Naive thymus-derived CD8-positive, alpha-beta T cell (primary cell): ENCODE measurements at places on chromosomes 3 and 15. TPM values are rescaled to one million over a fixed set of nuclear protein-coding genes. Genes with fewer than 3 reads are reported as not detected.

- no peak for DNase-seq
These were observed 1.3 kb downstream of the PLCH1 start for GRCh38 chr3:155743606-155744005.

DNA sequence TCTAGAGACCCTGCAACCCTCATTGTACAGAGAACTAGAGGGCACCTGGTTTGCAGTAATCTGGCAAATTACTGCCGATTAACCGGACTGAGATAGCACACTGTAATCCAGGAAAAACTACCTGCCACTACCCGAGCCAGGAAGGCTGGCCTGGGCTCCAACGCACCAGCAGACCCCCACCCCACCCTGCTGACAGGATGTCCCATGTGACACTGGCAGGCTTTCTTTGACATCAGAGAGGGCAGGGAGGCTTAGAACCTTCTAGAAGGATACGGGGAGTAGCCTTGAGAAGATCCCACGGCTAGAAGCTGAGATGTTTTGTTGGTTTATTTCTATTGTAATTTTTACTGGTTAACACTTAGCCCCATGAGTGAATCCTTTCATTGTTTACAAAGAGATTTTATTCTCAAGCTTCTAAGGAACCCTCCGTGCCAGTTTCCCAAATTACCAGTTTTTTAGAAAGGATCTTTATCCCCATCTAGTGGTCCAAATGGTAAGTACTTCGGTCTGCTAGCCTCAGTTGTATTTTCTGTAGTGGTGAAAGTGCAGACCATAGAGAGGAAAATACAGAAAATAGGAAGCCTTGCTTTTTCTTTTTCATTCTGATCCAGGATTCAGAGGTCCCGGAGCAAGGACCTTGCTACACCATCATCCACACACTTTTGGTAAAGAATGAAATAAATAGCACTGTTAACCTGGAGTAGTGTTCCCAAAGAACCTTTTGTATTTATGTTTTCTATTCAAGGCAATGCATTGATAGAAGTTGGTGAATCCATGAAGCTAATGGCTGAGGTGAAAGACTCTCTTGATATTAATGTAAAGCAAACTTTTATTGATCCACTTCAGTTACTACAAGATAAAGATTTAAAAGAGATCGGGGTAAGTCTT, 81.9 kb upstream of the ADAMTSL3 start:
- no peak for DNase-seq

DNA sequence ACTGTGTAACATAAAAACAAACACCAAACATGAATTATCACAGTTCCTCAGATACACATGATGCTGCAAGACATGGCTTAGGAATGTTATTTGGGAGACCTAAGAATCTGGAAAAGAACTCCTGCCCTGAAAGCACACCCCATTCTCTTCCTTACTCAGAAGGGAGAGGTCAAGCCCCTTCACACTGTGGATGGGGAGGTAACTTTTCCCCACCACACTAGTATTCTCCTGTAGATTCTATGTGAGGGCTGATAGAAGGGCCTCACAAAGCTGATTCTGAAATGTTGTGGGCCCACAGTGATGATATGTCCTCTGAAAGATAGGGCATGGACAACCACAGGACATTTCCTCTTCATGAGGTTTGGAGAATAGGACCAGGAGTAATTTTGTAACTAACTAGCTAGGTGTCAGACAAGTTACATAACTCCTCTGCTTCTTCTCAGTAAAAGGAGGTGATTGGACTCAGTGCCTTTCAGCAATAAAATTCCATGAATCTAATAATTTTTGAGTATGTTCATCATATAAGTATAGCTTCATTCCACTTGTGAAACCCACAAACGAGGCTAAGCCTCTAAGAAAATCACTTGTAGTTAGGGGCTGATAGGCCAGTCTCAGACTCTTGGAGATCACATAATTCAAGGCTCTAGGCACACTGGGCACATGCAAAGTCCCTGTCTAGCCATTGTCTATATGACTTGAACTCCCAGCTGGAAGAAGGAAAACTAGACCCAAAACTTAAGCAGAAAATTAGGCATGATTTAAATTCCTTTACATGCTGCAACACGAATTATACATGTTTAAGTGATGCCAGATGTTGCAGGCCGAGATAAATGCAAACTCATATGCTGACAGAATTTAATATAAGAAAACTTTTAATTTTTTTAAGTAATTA, 7.5 kb downstream of the PTX3 start:
- DNase-seq: no peak

GRCh38 chr3:164641071-164641470, 437.2 kb downstream of the SI start:
- no peak for DNase-seq

DNA sequence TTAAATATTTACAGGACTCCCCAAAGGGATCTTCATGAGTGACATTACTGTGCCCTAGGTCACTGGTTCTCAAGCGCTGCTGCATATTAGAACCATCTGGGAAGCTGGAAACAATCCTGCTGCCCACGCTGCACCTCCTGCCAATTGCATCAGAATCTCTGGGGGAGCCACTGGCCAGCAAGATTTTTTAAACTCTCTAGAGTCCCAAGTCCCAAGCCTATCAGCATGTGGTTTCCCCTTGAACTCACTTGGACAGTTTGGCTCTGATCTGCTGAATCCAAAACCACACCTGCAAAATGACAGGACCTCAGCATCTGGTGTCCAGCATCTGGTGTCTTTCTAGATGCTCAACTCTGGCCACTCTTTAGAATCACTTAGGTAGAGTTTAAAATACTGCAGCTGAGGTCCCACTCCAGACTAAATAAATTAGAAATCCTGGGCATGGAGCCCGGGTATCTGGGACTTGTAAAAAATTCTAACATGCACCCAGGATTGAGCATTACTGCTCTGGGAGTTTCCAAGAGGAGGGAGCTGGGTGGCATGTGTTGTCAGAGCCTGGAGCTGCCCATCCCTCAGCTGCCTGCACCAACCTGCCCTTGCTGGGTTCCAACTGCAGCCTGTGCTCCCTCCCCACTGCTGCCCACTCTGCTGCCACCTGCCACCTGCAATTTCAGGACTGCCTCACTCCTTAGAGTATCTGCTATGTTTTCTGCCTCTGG, 311.3 kb downstream of the SLC9A9 start:
- DNase-seq: no peak

- DNase-seq: no peak
These were observed 19.9 kb downstream of the RBP2 start for GRCh38 chr3:139456386-139456785.

GRCh38 chr3:177810162-177810623, 612.9 kb upstream of the TBL1XR1 start:
- DNase-seq: no peak

- no peak for DNase-seq
These were observed 68.3 kb downstream of the BOC start for GRCh38 chr3:113279686-113280085.

- DNase-seq: peak; percentile 1
These were observed 195.1 kb downstream of the UBE3A start for GRCh38 chr15:25243800-25244097.

DNA sequence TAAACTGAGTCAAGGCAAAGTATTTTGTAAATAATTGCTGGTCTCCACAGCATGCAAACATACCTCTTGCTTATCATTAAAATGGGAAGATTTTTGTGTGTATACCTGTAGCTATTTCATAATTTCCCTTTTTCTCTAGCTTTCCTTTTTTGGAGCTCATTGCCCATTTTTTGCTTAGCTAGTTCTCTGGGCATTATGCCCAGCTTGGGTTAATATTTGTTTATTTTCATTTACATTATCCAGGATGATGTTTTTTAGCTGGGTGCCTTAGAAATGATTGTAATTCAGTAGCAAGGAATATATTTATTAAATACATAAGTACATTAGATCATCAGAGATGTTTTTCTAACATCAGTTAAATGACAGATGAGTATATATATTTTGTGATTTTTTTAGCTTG, 1271.7 kb upstream of the GBE1 start:
- DNase-seq: no peak

DNA sequence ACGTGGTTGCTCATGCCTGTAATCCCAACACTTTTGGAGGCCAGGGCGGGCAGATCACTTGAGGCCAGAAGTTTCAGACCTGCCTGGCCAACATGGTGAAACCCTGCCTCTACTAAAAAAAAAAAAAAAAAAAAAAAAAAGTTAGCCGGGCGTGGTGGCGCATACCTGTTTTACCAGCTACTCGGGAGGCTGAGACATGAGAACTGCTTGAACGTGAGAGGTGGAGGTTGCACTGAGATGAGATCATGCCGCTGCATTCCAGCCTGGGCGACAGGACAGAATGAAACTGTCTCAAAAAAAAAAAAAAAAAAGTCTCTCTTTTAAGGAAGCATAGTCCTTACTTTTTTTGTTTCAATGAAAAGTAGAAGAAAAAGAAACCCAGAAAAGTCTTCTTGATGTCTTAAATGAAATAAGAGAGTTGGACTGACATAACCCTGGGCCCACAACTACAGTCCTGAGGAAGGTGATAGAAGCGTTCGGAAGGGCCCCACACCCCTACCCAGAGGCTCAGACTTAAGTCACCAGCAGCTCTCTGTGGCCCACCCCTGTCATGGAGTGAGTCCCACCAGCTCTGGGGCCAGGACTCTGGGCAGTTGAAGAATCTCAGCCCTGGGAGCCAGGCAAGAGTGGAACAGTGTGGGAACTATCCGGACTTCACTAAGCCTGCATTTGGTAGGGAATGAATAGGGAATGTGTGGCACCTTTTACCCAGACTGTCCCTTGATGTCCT, 2.6 kb downstream of the NME9 start:
- no peak for DNase-seq

DNA sequence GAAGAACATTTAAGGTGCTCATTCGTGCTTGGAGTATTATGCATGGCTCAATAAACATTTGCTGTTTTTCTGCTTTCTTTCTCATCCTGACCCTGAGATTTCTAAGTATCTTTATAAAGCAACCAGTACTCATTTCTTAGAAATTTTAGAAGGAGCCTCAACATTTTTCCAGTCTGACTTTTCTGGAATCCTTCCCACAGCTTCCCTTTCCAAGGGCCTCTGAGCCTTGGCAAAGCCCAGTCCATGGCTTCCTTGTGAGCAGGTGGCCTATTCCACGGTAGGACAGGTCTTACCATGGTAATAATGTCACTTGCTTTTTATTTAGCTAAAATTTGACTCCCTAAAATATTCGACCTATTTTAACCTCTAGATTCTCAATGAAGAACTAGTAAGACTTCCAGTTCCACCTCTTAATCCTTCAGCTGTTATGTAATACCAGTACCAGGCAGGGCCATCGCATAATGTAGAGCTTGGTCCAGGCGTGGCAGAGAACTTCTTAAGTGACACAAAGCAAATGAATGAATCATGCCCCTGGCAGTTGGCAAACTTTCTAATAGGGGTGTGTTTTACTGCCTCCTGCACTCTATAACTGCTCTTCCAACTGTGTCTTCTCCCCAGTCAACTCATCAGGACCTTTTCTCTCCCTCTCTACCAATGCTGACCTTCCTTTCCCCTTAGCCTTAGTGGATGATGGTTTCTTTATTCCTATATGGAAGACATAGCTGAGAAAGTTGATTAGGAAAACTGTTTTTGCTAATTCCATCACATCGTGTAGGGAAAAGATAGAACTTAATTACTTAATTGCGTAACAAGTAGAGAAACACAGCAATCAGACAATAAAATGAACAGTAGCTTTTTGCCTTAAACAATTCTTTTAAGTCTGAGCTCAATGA, 894 bp upstream of the TM4SF4 start:
- no peak for DNase-seq

- DNase-seq: no peak
These were observed 21.6 kb downstream of the BDH1 start for GRCh38 chr3:197533927-197534725.

- DNase-seq: no peak
These were observed 15.8 kb downstream of the XXYLT1 start for GRCh38 chr3:195255176-195255500.

- DNase-seq: no peak
These were observed 10.8 kb downstream of the NEK10 start for GRCh38 chr3:27358372-27358771.

- DNase-seq: no peak
These were observed 49.9 kb upstream of the KLF13 start for GRCh38 chr15:31276596-31277298.

- DNase-seq: no peak
These were observed 110.2 kb downstream of the RORA start for GRCh38 chr15:61118885-61119284.

DNA sequence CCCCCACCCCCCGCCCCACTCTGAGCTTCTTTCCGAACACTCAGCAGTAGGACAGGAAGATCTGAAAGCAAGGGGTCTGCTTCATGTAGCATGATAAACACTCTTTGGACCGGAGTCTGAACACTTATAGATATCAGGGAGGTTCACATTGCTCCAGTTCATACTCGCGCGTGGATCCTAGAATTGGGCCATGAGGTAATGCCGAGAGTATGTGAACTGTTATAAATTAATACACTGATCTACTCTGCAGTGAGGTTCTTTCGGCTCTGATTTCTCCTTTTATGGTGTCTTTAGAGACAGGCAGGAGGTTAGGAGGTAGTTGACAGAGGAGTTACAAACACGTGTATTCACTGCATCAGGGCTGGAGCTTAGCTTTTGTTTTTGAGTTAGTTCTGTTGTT, 223.0 kb downstream of the THSD4 start:
- DNase-seq: no peak

DNA sequence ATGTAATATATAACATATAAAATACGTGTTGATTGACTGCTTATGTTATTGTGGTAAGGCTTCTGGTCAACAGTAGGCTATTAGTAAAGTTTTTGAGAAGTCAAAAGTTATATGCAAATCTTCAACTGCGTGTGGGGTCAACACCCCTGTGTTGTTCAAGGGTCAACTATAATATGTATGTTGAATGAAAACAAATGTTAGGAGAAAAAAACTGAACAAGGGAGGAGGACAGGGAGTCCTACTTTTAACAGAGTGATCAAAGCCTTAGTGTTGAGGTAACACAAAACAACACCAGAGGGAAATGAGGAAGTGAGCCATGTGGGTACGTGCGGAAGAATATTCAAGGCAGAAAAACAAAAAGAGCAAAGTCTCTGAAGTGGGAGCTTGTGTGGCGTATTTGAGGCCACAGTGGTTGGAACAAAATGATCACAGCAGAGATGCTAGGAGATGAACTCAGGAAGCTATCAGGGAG, 62.5 kb downstream of the SFMBT1 start:
- DNase-seq: peak; percentile 75

Gene GNAI2
- polyA plus RNA-seq: 534 TPM

Gene UPK1B
- not detected for polyA plus RNA-seq

Gene RHOV
- not detected for polyA plus RNA-seq

Gene PDIA5
- polyA plus RNA-seq: 3.2 TPM

Gene SHF
- polyA plus RNA-seq: 1.4 TPM

Gene MESP2
- not detected for polyA plus RNA-seq

Gene TLR9
- not detected for polyA plus RNA-seq

Gene ARNT2
- polyA plus RNA-seq: not detected

Gene P2RY14
- not detected for polyA plus RNA-seq
